ENCODE measurements at places on chromosomes 3 and 15. TPM values are rescaled to one million over a fixed set of nuclear protein-coding genes. Genes with fewer than 3 reads are reported as not detected.

DCUN1D1 gene
- 44.4 TPM for total RNA-seq

EDC3 gene
- 18.3 TPM for total RNA-seq

CYP8B1 gene
- not detected for total RNA-seq

RLBP1 gene
- total RNA-seq, result not detected

SEMA6D gene
- total RNA-seq, result 3.6 TPM

IL12A gene
- 0.49 TPM for total RNA-seq

WNT5A gene
- 0.59 TPM for total RNA-seq

ZNF660 gene
- total RNA-seq, result 0.74 TPM

VGLL3 gene
- total RNA-seq, result 12.4 TPM

PRRT3 gene
- 1.8 TPM for total RNA-seq

MUC13 gene
- total RNA-seq, result not detected

UROC1 gene
- not detected for total RNA-seq

LOXL1 gene
- total RNA-seq, result 8.7 TPM

GOLGA6L7 gene
- total RNA-seq, result not detected

DNA sequence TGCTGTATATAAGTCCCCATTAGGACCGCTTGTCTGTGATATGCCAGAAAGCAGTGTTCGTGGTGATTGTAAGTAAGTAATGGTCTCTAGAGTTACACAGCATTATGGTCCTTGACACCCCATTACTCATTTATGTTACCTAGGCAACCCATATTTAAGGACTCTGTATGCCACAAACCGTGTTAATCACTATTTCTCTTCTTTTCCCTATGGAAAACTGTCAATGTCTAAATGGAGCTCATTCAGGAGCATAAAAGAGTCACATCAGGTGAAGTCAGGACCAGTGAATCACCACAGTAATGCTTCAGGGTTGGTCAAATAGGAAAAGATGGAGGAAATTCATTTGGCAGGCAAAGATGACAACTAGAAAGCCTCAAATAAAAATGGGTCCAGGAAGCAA lies 146.6 kb upstream of the PEX5L start:
- H3K27me3 ChIP-seq, result no peaks in the 10 kb centered on the region
- no peaks in the 10 kb centered on the region for H3K4me1 ChIP-seq
- H3K36me3 ChIP-seq, result no peaks in the 10 kb centered on the region
- DNase-seq, result no peak

GRCh38 chr15:91102546-91103330 lies 2.7 kb downstream of the SV2B start:
- no peak for DNase-seq
- H3K27me3 ChIP-seq, result peaks cover 19% of the 10 kb centered on the region

GRCh38 chr3:39106851-39107387 lies 508 bp downstream of the GORASP1 start:
- peak overlapping the region; percentile 95 for H3K4me3 ChIP-seq
- no peaks in the 10 kb centered on the region for H3K27me3 ChIP-seq
- H3K27ac ChIP-seq, result peak overlapping the region; percentile 100
- peak; percentile 81 for DNase-seq
- H3K36me3 ChIP-seq, result no peaks in the 10 kb centered on the region
- peaks cover 34% of the 10 kb centered on the region for H3K4me1 ChIP-seq

GRCh38 chr3:66481071-66482017 lies 19.5 kb downstream of the LRIG1 start:
- no peak for DNase-seq
- no peaks in the 10 kb centered on the region for H3K36me3 ChIP-seq
- peak overlapping the region; percentile 90 for H3K27ac ChIP-seq
- peaks cover 99% of the 10 kb centered on the region for H3K4me1 ChIP-seq
- no peak overlapping the region for H3K4me3 ChIP-seq

DNA sequence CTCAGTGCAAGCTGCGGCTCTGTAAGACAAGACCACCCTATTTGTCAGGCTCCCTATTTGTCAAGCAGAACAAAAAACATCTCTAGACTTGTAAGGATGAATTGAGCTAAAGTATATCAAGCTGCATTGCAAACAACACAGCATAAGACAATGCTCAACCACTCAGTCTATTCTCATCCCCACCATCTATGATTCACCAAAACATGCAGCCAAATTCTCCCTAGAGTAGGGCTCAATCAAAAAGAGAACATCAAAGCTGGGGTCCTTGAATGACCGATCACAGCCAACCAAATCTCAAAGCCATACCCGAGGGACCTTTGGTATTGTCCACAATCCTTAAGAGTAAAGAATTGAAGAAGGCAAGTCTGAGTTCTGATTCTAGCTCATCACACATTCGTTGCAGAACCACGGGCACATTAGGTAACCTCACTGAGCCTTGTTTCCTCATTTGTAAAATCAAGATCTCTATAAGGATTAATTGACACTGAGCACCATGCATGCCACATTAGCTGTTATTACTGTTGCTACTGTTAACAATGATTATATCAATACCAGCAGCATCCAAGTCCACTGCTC lies 31.2 kb downstream of the RFTN1 start:
- no peak for DNase-seq
- peaks cover 33% of the 10 kb centered on the region for H3K4me1 ChIP-seq
- H3K27ac ChIP-seq, result no peak overlapping the region
- H3K36me3 ChIP-seq, result no peaks in the 10 kb centered on the region

DNA sequence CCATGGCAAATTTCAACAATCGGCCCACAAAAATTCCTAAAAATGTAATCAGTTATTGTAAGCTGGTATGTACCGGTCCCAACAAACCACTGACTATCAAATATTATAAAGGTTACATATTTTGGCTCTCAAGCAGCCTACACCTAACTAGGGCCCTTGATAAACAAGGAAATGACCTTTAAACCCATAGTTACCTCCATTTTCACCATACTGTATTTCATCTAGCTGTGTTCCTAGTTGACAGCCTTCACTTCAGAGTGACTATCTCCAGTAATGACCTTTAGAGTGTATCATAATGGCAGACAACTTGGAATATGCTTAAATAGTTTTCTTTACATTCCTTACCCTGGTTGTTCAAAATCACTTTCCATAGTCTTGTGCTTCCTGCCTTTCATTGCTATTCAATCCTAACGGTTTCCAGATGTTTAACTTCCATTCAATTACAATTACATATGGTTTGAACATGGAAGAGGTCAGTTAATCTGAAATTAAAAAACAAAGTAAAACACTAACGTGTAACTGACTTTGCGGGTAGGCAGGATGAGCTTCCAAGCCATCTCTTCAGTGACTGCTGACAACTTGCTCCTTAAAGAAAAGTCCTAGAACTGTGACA lies 111.9 kb upstream of the TSC22D2 start:
- peaks cover 6% of the 10 kb centered on the region for H3K4me1 ChIP-seq
- H3K36me3 ChIP-seq, result no peaks in the 10 kb centered on the region
- H3K4me3 ChIP-seq, result no peak overlapping the region
- H3K27ac ChIP-seq, result no peak overlapping the region

DNA sequence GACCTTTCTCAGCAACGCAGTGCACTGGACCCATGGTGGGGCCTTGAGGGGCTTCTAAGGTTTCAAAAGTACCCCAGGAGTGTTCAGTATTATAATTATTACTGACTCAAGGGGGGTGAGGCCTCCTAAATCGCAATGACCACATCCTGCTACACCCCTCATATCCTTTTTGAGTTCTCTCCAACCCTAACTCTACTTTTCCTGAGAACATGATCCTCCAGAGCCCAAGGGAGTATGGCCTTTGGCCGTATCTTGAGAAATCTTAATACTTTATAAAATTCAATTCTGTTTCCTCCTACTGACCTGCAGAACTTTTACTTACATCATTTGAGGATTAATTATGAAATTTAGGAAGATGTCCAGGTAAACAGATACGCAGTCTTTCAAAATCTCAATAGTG lies 30.4 kb upstream of the RARRES1 start:
- peaks cover 3% of the 10 kb centered on the region for H3K4me1 ChIP-seq
- DNase-seq, result no peak
- H3K27me3 ChIP-seq, result no peaks in the 10 kb centered on the region
- H3K36me3 ChIP-seq, result no peaks in the 10 kb centered on the region
- H3K27ac ChIP-seq, result no peak overlapping the region

DNA sequence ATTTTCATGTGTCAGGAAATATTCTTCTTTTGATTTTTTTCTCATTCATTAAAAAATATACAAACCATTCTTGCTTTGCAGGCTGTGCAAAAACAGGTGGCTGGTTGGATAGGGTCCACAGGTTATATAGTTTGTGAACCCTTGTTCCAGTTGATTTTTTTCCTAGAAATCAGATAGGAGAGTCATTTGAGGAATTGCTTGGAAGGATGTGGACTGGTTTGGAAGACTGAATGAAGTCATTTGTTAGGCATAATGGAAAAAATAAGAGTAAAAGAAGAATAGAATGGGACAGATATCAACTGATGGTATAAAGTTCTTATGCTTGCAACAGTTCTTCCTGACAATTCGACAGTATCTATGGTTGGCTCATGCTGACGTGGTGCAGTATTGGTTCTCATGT lies 189.4 kb downstream of the PTPRG start:
- no peaks in the 10 kb centered on the region for H3K27me3 ChIP-seq
- no peak overlapping the region for H3K27ac ChIP-seq
- DNase-seq, result no peak
- peaks cover 26% of the 10 kb centered on the region for H3K4me1 ChIP-seq

- no peak overlapping the region for H3K4me3 ChIP-seq
- no peaks in the 10 kb centered on the region for H3K36me3 ChIP-seq
- peaks cover 8% of the 10 kb centered on the region for H3K4me1 ChIP-seq
- DNase-seq, result peak; percentile 53
- H3K27me3 ChIP-seq, result no peaks in the 10 kb centered on the region
Measured at GRCh38 chr3:179526989-179527391, 35.7 kb upstream of the ACTL6A start.

- no peaks in the 10 kb centered on the region for H3K36me3 ChIP-seq
- H3K4me1 ChIP-seq, result no peaks in the 10 kb centered on the region
- DNase-seq, result no peak
Measured at GRCh38 chr3:148914936-148915690, 50.0 kb downstream of the CPA3 start.

GRCh38 chr15:61122647-61123375 lies 106.3 kb downstream of the RORA start:
- H3K27ac ChIP-seq, result no peak overlapping the region
- peaks cover 14% of the 10 kb centered on the region for H3K4me1 ChIP-seq
- no peak for DNase-seq
- H3K27me3 ChIP-seq, result no peaks in the 10 kb centered on the region
- H3K4me3 ChIP-seq, result no peak overlapping the region

- H3K4me3 ChIP-seq, result no peak overlapping the region
- H3K27me3 ChIP-seq, result no peaks in the 10 kb centered on the region
- H3K27ac ChIP-seq, result no peak overlapping the region
- peaks cover 16% of the 10 kb centered on the region for H3K4me1 ChIP-seq
- H3K36me3 ChIP-seq, result no peaks in the 10 kb centered on the region
- no peak for DNase-seq
Measured at GRCh38 chr3:102178817-102179216, 256.0 kb upstream of the ZPLD1 start.

- DNase-seq, result peak; percentile 61
- no peaks in the 10 kb centered on the region for H3K36me3 ChIP-seq
- peaks cover 7% of the 10 kb centered on the region for H3K4me1 ChIP-seq
Measured at GRCh38 chr3:54146506-54147239, 24.3 kb downstream of the CACNA2D3 start.

DNA sequence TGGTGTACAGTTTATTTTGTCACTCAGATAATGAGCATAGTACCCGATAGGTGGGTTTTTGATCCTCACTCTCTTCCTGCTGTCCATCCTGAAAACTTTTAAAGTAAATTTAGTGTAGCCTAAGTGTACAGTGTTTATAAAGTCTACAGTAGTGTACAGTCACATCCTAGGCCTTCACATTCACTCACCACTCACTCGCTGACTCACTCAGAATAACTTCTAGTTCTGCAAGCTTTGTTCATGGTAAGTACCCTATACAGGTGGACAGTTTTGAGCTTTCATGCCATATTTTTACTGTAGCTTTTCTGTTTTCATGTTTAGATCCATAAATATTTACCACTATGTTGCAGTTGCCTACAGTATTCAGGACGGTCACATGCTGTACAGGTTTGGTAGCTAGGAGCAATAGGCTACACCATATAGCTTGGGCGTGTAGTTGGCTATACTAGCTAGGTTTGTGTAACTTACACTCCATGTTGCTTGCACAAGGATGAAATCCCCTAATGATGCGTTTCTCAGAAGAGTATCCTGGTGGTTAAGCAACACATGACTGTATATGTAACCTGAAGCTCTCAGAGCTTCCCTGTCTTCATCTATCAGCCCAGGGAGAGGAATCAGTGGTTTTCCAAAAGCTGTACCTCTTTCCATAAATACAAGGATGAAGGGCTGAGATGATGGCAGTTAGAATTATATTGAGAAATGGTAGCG lies 87.6 kb upstream of the SLC25A26 start:
- no peaks in the 10 kb centered on the region for H3K27me3 ChIP-seq
- no peak overlapping the region for H3K4me3 ChIP-seq
- H3K4me1 ChIP-seq, result peaks cover under 1% of the 10 kb centered on the region
- H3K27ac ChIP-seq, result no peak overlapping the region
- H3K36me3 ChIP-seq, result no peaks in the 10 kb centered on the region

DNA sequence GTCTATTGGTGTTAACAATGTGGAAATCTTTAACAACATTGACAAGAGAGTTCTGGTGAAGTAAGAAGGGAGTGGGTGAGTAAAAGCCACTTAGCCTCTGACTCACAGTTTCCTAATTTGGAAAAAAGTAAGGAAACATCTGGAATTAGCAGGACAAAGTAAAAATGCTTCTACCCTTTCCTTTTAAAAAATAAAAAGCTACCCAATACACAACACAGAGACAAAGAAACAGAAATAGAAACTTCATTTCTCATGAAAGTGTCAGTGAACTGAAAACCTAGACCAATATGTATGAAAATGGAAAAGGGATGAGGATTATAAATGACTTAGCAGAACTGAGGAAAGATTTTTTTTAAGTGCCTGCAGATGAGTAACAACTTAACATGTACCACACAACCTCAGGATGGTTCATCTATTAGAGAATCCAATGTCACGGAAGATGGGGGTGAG lies 65.4 kb downstream of the SSR3 start:
- H3K4me3 ChIP-seq, result no peak overlapping the region
- H3K4me1 ChIP-seq, result no peaks in the 10 kb centered on the region
- DNase-seq, result no peak
- no peaks in the 10 kb centered on the region for H3K36me3 ChIP-seq
- peaks cover 2% of the 10 kb centered on the region for H3K27me3 ChIP-seq

GRCh38 chr15:91465696-91466095 lies 365.6 kb downstream of the SV2B start:
- no peak overlapping the region for H3K27ac ChIP-seq
- no peaks in the 10 kb centered on the region for H3K4me1 ChIP-seq
- H3K4me3 ChIP-seq, result no peak overlapping the region
- H3K27me3 ChIP-seq, result no peaks in the 10 kb centered on the region
- DNase-seq, result no peak
- no peaks in the 10 kb centered on the region for H3K36me3 ChIP-seq

DNA sequence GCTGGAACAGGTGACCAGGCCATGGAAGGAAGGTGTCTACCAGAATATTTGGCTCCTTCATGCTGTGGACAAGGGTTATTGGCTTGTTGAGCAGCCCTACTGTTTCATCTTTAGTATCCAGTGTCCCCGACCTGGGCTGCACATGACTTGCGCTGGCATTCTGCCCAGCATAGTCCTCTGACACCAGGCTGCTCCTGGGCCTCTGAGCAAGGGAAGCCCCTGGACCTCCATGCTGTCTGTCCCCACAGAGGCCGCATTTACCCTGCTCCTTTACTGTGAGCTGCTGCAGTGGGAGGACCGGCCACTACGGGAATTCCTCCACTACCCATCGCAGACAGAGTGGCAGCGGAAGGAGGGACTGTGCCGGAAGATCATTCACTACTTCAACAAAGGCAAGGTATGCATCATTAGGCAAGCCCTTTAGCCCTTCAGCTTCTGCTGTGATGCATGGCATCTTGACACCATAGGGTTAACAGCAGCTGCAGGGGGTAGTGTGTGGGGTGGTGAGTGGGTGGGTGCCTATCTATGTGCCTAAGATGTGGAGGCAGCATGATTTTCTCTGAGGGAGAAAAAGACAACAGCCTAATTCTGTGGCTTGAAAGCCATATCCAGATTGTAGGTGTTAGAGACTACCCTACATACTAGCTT lies 44.0 kb upstream of the MANF start:
- no peak overlapping the region for H3K4me3 ChIP-seq
- no peaks in the 10 kb centered on the region for H3K36me3 ChIP-seq
- H3K27me3 ChIP-seq, result no peaks in the 10 kb centered on the region
- H3K4me1 ChIP-seq, result no peaks in the 10 kb centered on the region

Data from psoas muscle (tissue), 8 donors.